ENCODE measurements at places on chromosomes 12 and 14.

GRCh38 chr12:123468786-123469185 lies 10.8 kb downstream of the SNRNP35 start:
- no peak for DNase-seq

- no peak for DNase-seq
Observed at GRCh38 chr12:126545411-126545810, 1480.2 kb downstream of the AACS start.

DNA sequence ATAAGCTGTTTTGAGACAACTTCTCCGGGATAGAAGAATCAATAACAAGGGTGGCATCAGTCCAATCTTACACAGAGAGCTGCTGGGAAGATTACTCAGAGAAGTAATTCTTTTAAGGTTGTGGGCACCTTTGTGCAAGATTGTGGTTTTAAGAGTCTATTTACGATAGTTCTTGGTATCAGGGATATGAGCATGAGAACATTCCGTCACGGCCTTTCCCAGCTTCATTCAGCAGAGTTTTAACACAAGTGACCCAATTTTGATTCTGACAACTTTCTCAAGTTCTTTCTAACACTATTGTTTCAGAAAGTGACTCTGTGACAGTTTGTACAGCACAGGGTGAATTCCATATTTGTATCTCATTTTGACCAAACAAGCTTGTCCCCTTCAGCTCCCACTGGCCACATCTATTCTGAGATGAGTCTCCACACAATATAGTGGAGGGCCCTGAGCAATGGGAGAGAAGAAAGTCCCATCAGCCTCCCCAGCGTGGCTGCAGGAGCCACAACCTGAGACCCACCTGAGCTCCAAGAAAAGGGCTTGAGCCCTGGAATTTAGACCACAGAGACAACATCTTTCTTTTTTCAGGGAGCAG lies 869.2 kb downstream of the TMEM121 start:
- DNase-seq, result no peak

DNA sequence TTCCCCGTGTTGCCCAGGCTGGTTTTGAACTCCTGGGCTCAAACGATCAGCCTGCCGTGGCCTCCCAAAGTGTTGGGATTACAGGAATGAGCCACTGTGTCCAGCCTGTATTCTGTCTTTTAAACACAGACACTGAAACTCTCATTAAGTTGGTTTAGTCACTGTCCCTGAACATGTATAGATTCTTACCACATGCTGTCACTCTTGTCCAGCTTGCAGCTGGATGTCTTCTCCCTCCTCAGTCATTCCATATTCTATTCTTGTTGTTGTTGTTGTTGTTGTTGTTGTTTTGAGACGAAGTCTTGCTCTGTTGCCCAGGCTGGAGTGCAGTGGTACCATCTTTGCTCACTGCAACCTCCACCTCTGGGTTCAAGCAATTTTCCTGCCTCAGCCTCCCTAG lies 12.3 kb upstream of the ATP5MC2 start:
- DNase-seq, result no peak

DNA sequence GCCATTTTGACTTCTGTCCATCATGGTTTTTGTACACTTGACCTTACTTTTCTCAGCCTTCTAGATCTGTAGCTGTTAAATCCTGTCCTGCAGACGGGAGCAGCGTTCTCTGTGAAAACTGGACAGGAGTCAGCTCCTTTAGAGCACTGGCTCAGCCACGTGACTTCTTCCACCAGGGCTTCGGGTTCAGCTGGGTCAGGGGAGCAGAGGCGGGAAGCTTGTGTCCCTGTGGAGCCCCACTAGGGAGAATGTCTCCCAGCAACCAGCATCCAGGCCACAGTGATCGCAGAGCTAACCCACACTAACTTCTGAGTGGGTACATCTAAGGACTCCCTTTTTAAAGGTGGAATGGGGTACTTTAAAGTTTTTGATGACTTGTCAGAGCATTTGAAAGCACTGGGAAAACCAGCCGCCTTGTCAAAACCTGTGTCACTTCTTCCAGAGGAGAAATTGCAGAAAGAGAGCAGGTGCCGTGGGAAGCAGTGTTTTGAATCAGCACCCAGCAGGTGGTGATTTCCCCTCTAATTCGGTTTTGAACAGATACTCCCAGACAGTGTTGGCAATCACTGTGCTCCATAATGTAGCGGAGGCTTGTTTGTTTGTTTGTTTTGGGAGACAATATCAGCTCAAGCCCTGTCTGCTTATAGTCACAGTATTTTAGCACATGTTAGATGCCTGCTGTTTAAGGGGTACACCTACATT lies 17.9 kb downstream of the DERA start:
- no peak for DNase-seq

DNA sequence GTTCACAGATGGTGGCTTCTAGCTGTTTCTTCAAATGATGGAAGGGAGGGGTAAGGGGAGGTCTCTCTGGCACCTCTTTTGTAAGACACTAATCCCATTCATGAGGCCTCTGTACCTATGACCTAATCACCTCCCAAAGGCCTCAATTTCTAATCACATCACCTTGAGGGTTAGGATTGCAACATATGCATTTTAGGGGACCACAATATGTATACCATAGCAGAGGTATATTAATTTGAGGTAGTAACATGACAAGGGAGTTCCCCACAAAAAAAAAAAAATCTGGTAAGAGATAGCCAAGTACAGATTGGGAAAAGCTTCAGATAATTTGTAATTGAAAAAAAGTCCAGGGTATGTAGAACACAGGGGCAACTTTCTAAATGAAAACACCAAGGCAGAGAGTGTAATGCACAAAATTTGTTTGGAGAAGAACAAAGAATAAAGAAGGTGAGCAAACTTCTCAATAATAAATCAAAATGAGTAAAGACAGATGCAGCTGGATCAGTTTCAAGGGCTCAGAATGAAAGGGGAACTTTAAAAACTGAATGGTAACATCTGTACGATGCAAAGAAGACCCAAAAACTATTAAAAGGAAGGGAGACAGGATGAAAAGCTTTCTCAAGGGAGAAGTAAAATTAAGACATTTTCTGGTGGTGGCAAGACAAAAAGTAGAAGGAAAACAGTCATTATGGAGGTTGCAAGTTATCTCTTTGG lies 125.5 kb upstream of the DCN start:
- DNase-seq, result no peak

- peak; percentile 62 for DNase-seq
Observed at GRCh38 chr12:120439646-120440247, 1.8 kb downstream of the COX6A1 start.

GRCh38 chr12:107780298-107780697 lies 5.8 kb downstream of the ASCL4 start:
- no peak for DNase-seq

All from neural crest cell (in vitro differentiated cells).